Lung (tissue), 17 donors: ENCODE measurements at places on chromosomes 1 and 21. TPM values are rescaled to one million over a fixed set of nuclear protein-coding genes. Genes with fewer than 3 reads are reported as not detected.

- DNase-seq, result no peak
- H3K4me3 ChIP-seq, result no peak overlapping the region
- no peak overlapping the region for H3K27ac ChIP-seq
- H3K27me3 ChIP-seq, result no peaks in the 10 kb centered on the region
- peaks cover 3% of the 10 kb centered on the region for H3K4me1 ChIP-seq
Observed at GRCh38 chr1:64549464-64550239, 79.7 kb downstream of the CACHD1 start.

GRCh38 chr1:228837817-228838716 lies 102.8 kb downstream of the RHOU start:
- no peak overlapping the region for H3K27ac ChIP-seq
- no peak overlapping the region for H3K4me3 ChIP-seq
- DNase-seq, result peak; percentile 62
- H3K27me3 ChIP-seq, result no peaks in the 10 kb centered on the region
- H3K4me1 ChIP-seq, result peaks cover 8% of the 10 kb centered on the region

- H3K27ac ChIP-seq, result no peak overlapping the region
- peak; percentile 27 for DNase-seq
- no peaks in the 10 kb centered on the region for H3K36me3 ChIP-seq
- no peaks in the 10 kb centered on the region for H3K27me3 ChIP-seq
- no peaks in the 10 kb centered on the region for H3K4me1 ChIP-seq
- H3K4me3 ChIP-seq, result no peak overlapping the region
Observed at GRCh38 chr1:153466908-153467307, 6.5 kb upstream of the S100A7 start.

- H3K4me1 ChIP-seq, result no peaks in the 10 kb centered on the region
- H3K4me3 ChIP-seq, result no peak overlapping the region
- H3K27ac ChIP-seq, result no peak overlapping the region
- DNase-seq, result no peak
- peaks cover 21% of the 10 kb centered on the region for H3K36me3 ChIP-seq
- H3K27me3 ChIP-seq, result no peaks in the 10 kb centered on the region
Observed at GRCh38 chr1:19360016-19360415, 47.9 kb downstream of the SLC66A1 start.

The ALX3 gene
- polyA plus RNA-seq, result 0.16 TPM

- H3K4me3 ChIP-seq, result no peak overlapping the region
- no peak for DNase-seq
- H3K27ac ChIP-seq, result no peak overlapping the region
- H3K27me3 ChIP-seq, result no peaks in the 10 kb centered on the region
- no peaks in the 10 kb centered on the region for H3K36me3 ChIP-seq
- H3K4me1 ChIP-seq, result no peaks in the 10 kb centered on the region
Observed at GRCh38 chr1:31548534-31548906, 27.8 kb upstream of the TINAGL1 start.

GRCh38 chr1:28921286-28921869 lies 7.0 kb downstream of the EPB41 start:
- H3K4me1 ChIP-seq, result no peaks in the 10 kb centered on the region
- H3K27ac ChIP-seq, result no peak overlapping the region
- H3K4me3 ChIP-seq, result no peak overlapping the region
- no peak for DNase-seq
- H3K36me3 ChIP-seq, result no peaks in the 10 kb centered on the region

DNA sequence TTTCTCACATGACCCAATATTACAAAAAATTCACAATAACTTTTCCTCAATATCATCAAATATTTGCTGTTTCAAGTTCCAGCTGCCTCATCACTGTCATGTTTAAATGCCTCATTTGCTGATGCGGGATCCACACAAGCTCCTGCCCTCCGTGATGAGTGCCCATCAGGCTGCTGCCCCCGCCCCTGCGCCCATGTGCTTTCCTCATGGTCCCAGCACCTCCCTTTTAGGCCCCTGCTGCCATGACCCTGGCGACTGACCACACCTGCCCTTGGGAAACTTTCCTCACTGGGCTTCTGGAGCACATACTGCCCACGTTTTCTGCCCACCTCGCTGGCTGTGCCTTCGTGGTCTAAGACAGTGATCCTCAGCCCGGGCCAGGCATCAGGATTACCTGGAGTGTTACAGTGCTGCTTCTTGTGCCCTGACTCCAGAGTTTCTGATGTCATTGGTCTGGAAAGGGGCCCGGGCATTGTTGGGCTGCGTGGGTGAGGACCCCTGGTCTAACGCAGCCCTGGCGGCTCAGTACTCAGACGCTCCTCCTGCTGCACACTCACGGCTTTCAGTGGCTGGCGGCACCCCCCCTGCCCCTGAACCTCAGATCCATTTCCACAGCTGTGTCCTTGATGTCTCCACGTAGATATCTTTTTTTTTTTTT lies 20.5 kb downstream of the PLEKHM2 start:
- H3K27ac ChIP-seq, result peak overlapping the region; percentile 66
- H3K4me1 ChIP-seq, result peaks cover 14% of the 10 kb centered on the region
- no peaks in the 10 kb centered on the region for H3K27me3 ChIP-seq
- peaks cover 7% of the 10 kb centered on the region for H3K36me3 ChIP-seq

The URB1 gene
- 6.6 TPM for polyA plus RNA-seq

- no peaks in the 10 kb centered on the region for H3K4me1 ChIP-seq
- H3K36me3 ChIP-seq, result no peaks in the 10 kb centered on the region
- DNase-seq, result no peak
- no peak overlapping the region for H3K4me3 ChIP-seq
Observed at GRCh38 chr1:240109920-240110636, 18.4 kb downstream of the FMN2 start.

- H3K4me1 ChIP-seq, result no peaks in the 10 kb centered on the region
- no peak for DNase-seq
- no peaks in the 10 kb centered on the region for H3K27me3 ChIP-seq
- no peak overlapping the region for H3K4me3 ChIP-seq
- H3K27ac ChIP-seq, result peak overlapping the region; percentile 45
Observed at GRCh38 chr1:198272492-198272891, 115.7 kb downstream of the NEK7 start.

DNA sequence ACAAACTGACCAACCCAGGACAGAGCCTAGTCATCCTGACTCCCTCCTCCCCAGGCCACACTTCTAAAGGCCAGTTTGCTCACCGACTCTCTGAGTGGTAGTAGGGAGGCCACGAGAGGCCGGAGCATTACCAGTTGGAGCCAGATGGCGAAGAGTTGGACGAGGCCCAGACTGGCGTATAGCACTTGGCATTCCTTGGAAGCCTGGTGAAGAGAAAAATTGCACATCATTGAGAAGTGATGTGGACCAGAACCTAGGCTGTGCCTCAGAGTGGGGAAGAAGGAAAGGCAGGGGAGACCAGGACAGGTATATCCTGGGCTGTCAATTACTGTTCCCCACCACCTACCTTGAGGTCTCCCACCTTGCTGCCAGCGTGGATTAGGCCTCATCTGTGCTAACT lies 12.2 kb downstream of the PABPC4 start:
- peaks cover 63% of the 10 kb centered on the region for H3K36me3 ChIP-seq
- no peaks in the 10 kb centered on the region for H3K4me1 ChIP-seq
- no peak overlapping the region for H3K27ac ChIP-seq

The USH2A gene
- polyA plus RNA-seq, result under 0.01 TPM

DNA sequence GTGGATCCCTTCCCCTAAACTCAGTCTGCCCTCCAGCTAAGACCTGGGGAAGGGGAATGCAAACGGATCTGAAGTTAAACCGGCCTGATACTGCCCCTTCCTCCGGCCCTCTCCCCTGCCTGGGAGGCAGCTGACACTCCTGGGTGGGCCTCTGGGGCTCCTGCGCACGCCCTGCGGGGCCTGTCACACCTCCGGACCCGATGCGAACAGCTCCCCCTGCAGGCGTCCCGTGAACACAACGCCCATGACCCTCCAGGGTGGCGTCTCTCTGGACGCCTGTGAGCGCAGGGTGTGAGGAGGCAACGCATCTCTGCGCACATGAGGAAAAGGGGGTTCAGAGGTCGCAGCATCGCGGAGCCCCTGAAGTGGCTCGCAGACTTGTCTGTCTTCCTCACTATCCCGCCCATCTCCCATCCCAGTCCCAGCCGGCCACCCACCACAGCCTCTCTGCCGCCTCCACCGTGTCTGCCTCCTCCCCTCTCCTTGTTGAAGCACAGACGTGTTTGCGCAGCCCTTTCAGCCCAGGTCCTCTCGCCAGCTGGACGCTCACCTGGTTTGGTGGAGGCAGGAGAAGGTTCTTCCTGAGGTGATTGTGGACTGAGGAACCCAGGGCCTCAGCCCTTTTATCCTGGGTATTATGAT lies 421 bp upstream of the LCE3A start:
- H3K36me3 ChIP-seq, result no peaks in the 10 kb centered on the region
- no peak for DNase-seq
- H3K4me3 ChIP-seq, result no peak overlapping the region
- no peaks in the 10 kb centered on the region for H3K4me1 ChIP-seq

GRCh38 chr1:2380816-2381591 lies 10.3 kb downstream of the MORN1 start:
- no peaks in the 10 kb centered on the region for H3K36me3 ChIP-seq
- no peak for DNase-seq
- no peaks in the 10 kb centered on the region for H3K4me1 ChIP-seq
- H3K4me3 ChIP-seq, result no peak overlapping the region
- H3K27me3 ChIP-seq, result no peaks in the 10 kb centered on the region
- no peak overlapping the region for H3K27ac ChIP-seq

DNA sequence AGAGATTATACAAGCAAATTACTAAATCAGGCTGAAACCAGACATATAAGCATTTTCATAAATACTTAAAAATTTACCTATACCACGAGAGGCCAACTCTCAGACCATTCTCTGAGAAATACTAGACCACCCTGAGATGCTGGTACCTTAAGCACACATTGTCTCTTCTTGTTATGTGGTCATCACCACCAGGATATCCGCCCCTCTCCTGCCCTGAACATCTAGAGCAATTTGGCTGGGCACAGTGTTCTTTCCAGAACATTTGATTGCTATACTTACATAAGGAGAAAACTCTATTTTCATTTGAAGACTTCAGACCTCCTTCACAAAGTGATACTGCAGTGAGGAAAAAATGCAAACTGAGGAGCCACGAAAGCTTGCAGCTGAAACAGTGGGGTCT lies 36.2 kb upstream of the DUSP10 start:
- H3K4me3 ChIP-seq, result no peak overlapping the region
- no peaks in the 10 kb centered on the region for H3K27me3 ChIP-seq
- H3K36me3 ChIP-seq, result no peaks in the 10 kb centered on the region
- no peak for DNase-seq

DNA sequence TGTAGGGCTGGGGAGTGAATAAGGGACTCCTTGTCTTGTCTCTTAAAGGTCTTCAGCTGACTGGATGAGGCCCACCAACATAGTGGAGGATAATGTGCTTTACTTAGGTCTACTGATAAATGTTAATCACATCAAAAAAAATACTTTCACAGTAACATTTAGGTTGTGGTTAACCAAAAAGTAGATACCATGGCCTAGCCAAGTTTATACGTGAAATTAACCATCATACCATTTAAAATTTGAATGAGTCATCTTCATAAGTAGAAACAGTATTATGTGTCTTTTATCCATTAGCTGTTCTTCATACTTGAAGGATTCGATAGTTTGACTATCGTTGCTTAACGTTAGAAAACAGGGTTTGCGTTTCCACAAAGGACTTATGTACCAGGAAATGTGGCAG lies 80.9 kb downstream of the MTR start:
- H3K27me3 ChIP-seq, result no peaks in the 10 kb centered on the region
- DNase-seq, result no peak

The FALEC gene
- polyA plus RNA-seq, result not detected

The SPRR2E gene
- polyA plus RNA-seq, result 0.60 TPM

- no peaks in the 10 kb centered on the region for H3K36me3 ChIP-seq
- H3K27me3 ChIP-seq, result no peaks in the 10 kb centered on the region
- no peak overlapping the region for H3K27ac ChIP-seq
- no peak for DNase-seq
- no peak overlapping the region for H3K4me3 ChIP-seq
- no peaks in the 10 kb centered on the region for H3K4me1 ChIP-seq
Observed at GRCh38 chr1:175237389-175237788, 44.8 kb upstream of the KIAA0040 start.

DNA sequence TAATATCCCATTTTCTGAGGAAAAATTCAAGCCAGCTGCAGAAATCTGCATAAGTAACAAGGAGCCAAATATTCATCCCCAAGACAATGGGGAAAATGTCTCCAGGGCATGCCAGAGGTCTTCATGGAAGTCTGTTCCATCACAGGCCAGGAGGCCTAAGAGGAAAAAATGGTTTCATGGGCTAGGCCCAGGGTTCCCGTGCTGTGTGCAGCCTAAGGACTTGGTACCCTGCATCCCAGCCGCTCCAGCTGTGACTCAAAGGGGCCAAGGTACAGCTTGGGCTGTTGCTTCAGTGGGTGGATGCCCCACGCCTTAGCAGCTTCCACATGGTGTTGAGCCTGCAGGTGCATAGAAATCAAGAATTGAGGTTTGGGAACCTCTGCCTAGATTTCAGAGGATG lies 173.5 kb downstream of the LMX1A start:
- H3K27me3 ChIP-seq, result no peaks in the 10 kb centered on the region
- H3K4me3 ChIP-seq, result no peak overlapping the region
- DNase-seq, result no peak
- no peak overlapping the region for H3K27ac ChIP-seq
- H3K4me1 ChIP-seq, result no peaks in the 10 kb centered on the region

The LMOD1 gene
- polyA plus RNA-seq, result 24.9 TPM

- H3K27me3 ChIP-seq, result no peaks in the 10 kb centered on the region
- no peak overlapping the region for H3K4me3 ChIP-seq
- no peak for DNase-seq
- H3K27ac ChIP-seq, result no peak overlapping the region
Observed at GRCh38 chr1:2046953-2047748, 3.1 kb upstream of the PRKCZ start.

The PDC gene
- not detected for polyA plus RNA-seq

DNA sequence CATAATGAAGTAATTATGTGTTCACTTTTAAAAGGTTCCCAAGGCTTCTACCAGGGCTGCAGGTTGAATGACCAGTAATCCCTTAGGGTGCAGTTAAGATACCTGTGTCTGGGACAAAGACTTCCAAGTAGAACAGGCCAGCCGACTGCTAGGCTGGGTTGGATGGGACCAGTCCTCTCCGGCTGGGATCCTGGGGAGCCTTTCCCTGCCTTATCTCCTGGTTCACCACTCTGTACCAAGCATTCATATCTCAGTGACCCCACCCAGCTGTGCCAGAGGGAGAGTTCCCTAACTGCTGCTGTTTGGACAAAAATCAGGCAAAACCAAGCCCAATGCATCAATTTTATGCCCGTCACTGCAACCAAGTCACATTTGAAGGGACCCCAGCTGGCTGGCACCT lies 116.2 kb upstream of the ATP1A1 start:
- H3K27me3 ChIP-seq, result no peaks in the 10 kb centered on the region
- no peaks in the 10 kb centered on the region for H3K36me3 ChIP-seq
- H3K27ac ChIP-seq, result no peak overlapping the region
- DNase-seq, result no peak

GRCh38 chr1:36224537-36225282 lies 467 bp downstream of the THRAP3 start:
- peak overlapping the region; percentile 95 for H3K27ac ChIP-seq
- H3K36me3 ChIP-seq, result peaks cover 2% of the 10 kb centered on the region
- H3K4me1 ChIP-seq, result peaks cover 16% of the 10 kb centered on the region
- H3K27me3 ChIP-seq, result no peaks in the 10 kb centered on the region

The HPDL gene
- 0.55 TPM for polyA plus RNA-seq

GRCh38 chr1:117061986-117062415 lies 1.9 kb downstream of the TTF2 start:
- no peak for DNase-seq
- peaks cover 9% of the 10 kb centered on the region for H3K4me1 ChIP-seq
- no peaks in the 10 kb centered on the region for H3K36me3 ChIP-seq
- H3K27ac ChIP-seq, result no peak overlapping the region
- no peaks in the 10 kb centered on the region for H3K27me3 ChIP-seq
